ENCODE measurements at places on chromosomes 16 and 17.

GRCh38 chr17:39283098-39283497 lies 57.4 kb upstream of the STAC2 start:
- DNase-seq = no peak

- DNase-seq = no peak
Measured at GRCh38 chr16:15739464-15739863, 89.4 kb downstream of the NDE1 start.

GRCh38 chr17:74452841-74453661 lies 13.4 kb upstream of the CD300A start:
- no peak for DNase-seq

- peak; percentile 40 for DNase-seq
Measured at GRCh38 chr17:4365628-4366326, 698 bp downstream of the UBE2G1 start.

DNA sequence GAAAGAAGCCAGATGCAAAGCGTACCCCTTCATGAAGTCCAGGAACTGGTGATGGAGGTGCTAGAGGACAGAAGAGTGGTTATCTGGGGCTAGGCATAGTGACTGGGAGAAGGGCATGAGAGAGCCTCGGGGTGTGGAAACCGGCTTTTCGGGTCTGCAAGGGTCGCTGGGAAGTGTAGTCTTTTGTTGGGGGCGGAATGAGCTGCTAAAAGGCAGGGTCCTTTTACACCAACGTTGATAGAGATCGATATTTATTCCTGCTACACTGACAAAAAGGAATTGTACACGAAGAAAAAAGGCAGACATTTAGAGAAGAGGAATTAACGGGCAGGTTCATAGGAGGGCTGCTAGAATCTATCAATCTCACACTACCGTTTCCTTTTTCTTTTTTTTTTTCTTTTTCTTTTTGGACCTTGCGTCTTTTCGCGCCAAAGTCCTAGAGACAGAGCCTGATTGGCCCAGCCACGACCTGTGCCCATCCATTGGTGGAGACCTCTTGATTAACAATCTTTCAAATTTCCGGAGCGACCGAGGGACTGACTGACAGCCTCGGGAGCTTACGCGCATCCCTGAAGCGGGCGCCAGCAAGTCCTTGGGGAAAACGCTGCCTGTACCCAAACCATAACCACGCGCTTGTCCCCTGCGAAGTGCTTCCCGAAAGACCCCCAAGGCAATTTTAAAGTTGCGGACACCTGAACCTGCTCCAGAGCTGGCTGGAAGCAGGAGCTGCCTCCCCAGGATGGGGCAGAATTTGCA lies 27.7 kb upstream of the DHRS7B start:
- peak; percentile 50 for DNase-seq

DNA sequence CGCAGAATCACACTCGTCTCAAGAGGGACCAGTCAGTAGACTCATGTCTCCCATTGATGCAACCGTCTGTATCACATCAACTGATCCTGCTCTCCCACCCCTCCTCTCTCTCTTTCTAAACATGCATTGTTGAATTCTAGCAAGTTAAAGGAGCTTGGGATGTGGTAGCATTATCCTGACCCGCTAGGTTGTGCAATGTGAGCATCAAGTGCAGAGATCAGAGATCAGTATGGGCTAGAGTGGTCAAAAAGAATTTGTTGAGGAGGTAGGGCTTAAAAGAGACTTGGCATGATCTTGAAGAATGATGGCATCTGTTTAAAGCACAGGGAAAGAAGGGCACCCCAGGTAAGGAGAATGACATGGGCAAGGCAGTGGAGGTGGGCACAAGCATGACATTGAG lies 38.7 kb downstream of the PRSS54 start:
- no peak for DNase-seq

GRCh38 chr16:13186813-13187212 lies 285.4 kb downstream of the SHISA9 start:
- DNase-seq = no peak

- no peak for DNase-seq
Measured at GRCh38 chr17:81845881-81846742, 11.3 kb upstream of the PPP1R27 start.

GRCh38 chr17:48618256-48618896 lies 3.3 kb upstream of the HOXB8 start:
- peak; percentile 86 for DNase-seq

DNA sequence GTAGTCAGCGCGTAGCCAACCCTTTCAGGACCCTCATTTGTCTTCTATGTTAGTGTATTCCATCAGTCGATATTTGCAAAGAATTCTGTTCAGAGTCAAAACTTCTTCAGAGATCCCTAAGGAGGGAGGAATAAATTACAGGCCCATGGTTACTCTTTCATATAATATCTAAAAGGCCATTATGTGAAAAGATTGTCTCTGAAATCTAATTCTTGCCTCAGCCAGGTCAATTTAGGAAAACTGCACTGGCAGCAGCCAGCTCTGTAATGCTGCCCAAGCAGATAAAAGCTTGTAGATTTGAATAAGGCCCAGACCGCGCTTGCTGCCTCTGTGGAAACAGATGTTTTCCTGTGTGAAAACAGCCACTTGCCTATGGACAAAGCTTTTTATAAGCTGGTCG lies 379.8 kb downstream of the CNTNAP4 start:
- no peak for DNase-seq

DNA sequence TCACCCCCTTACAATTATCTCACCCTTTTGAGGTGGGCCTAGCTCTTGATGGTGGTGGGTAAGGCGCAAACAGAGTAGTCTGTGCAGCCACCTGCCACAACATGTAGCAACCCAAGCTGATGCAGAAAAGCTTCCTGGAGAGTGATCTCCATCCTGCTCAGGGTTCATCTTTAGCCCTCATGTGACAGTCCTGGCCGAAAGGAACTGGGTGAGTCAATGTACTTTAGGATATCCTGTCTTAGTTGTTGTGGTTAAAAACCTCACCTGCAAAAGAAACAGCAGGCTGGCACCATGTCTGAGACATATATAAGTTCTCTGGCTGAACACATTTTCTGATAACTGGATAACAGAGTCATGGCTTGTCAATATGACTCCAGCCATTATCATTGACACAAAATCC lies 183.5 kb upstream of the CPHXL start:
- no peak for DNase-seq

GRCh38 chr16:10753670-10754069 lies 10.0 kb downstream of the NUBP1 start:
- no peak for DNase-seq

GRCh38 chr17:21251337-21252010 lies 1.7 kb downstream of the NATD1 start:
- no peak for DNase-seq

- no peak for DNase-seq
Measured at GRCh38 chr17:42339221-42339620, 49.0 kb downstream of the STAT3 start.

DNA sequence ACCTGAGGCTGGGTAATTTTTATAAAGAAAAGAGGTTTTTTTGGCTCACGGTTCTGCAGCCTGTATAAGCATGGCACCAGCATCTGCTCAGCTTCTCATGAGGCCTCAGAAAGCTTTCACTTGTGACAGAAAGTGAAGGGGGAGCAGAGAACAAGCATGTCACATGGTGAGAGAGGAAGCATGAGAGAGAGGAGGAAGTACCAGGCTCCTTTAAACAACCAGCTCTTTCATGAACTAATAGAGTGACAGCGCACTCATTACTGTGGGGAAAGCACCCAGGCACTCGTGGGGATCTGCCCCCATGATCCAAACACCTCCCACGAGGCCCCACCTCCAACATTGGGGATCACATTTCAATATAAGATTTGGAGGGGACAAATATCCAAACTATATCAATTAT lies 86.8 kb downstream of the USP32 start:
- DNase-seq = no peak

- DNase-seq = no peak
Measured at GRCh38 chr16:57472665-57473060, 10.2 kb downstream of the POLR2C start.

DNA sequence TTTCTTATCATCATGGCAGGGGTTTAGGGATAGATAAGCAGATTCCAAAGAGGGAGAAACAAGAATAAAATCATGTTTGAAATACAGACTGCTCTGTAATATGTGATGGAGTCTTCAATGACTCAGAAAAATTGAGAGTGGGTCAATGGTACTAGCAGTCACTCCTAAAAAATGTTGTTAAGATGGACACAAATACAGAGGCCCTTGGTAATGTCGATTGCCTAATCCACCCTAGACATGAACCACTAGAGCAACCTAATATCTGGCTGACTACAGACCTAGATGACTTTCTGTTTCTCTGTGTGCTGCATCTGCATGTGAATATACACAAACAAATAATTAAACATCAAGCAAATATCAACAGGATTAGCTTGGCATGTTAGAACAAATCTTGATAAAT lies 135.8 kb downstream of the CDH8 start:
- no peak for DNase-seq

- no peak for DNase-seq
Measured at GRCh38 chr16:46801428-46802049, 29.4 kb downstream of the C16orf87 start.

DNA sequence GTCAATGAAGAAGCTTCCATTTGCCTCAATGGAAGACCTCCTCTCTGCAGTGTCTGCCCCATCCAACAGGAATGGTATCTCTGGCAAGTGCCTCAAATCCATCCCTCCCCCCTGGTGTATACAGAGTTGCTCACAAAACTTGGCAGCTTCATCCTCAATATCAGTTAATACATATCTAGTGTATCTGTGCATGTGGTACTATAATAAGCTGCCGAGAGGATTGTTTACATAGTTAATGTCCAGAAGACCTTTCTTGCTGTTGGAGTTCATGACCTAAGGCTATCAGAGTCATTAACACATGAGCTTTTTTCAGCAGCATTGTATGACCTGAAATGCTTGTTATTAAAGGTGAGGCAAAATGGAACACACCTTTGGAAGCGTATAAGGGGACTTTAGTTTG lies 14.0 kb upstream of the RASL10B start:
- DNase-seq = no peak

GRCh38 chr17:34639706-34640425 lies 60.5 kb downstream of the TMEM132E start:
- no peak for DNase-seq

DNA sequence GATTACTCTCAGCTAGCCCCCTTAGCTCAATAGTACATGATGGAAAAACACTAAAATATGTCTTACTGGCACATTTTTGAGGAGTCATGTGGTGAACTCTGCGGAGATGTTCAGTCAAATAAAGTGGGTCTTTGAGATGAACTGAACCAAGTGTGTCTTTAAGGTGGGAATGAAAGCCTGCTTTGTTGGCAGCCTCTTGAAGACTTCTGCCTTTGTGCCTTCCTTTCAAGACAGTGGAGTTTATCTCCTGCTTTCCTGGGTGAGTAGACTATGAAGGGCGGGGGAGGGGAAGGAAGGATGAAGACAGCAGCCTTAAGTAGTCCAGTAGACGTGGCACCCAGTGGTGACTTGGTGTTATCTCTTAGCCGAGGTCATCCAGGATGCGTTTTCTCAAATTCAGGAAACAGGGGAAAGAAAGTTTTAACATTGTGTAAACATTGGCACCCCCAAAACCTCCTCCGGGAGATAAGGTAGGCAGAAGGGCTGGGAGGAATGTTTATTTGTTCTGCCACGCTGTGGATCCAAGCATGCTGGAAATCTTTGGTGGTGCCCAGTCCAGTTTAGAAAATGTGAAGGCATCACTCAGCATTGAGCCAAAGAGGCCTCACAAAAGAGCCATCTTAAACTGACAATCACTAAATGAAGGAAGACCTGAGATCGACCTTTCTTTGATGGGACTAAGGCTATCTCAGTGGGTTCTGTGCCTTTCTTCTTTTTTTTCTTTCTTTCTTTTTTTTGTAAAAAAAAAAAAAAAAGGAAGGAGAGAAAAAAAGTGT lies 220.6 kb downstream of the FTO start:
- DNase-seq = no peak

DNA sequence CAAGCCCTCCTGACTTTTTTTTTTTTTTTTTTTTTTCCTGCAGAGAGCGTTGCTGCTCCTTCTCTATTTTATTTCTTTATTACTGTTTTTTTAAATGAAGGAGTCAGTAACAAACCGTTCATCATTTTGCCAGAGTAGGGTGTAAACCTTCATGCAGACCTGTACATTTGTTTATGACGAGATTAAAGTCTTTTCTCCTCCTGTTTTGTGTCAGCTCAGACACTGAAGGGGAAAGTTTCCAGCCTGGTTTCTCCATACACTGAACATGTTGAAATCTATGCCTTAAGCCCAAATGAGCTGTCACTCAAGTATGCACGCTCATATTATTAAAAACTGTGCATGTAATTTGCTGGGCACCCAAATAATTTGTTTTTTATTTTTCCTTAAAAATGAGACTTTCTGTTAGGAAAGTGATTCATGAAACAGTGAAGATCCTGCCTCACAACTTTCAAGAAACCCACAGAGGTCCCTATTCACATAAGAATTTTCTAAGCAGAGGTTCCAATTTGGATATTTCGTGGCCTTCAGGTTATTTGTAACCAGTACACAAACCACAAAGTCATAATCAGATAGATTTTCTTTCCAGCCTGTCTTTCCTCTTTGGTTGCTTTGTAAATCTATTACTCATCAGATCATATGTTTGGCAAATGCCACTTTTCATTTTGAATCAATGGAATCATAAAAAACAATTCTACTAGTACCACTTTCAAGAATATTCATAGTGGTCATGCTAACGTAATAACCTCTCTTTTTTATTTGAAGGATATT lies 700.3 kb downstream of the MAF start:
- DNase-seq = no peak

DNA sequence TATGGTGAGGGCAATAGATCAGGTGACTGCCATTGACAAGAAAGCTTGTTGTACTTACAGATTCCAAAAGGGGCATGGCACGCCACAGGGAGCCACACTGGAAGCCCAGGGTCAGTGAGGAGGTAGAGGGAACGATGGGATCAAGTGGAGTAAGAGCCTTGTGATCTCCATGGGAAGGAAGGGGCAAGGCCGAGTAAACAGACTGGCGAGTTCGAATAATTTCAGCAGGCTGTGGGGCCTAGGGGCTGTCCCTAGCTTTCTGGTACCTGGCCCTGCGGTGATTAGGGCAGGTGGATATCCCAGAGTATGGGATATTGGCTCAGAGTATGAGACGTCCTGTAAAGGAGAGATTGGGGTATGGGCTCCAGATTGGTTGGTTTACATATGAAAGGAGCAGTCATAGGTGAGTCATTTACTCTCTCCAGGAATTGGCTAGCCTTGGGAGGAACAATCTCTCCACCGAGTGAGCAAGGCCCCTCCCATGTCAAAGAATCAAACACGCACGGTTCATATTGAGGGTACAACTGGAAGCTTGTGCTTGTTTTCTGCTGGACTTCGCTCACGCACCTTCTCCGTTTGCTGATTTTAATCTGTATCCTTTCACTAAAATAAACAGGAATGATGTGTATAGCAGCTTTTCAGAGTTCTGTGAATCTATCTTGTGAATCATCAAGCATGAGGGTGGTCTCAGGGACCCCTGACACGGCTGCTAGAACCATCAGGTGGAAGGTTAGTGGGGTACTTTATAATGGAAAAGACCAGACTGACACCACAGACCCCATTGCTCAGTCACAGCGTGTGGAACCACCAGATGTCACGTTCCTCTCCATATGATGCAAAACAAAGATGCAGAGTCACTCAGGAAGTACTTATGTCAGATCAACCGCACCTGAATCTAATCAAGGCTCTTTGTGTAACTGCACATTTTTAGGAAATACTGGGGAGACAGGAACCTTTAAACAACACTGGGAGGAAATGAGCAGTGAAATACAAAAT lies 27.9 kb downstream of the GABARAPL2 start:
- DNase-seq = no peak

- no peak for DNase-seq
Measured at GRCh38 chr17:38507436-38507835, 79.2 kb downstream of the ARHGAP23 start.
